ENCODE measurements at places on chromosomes 2 and 18.

DNA sequence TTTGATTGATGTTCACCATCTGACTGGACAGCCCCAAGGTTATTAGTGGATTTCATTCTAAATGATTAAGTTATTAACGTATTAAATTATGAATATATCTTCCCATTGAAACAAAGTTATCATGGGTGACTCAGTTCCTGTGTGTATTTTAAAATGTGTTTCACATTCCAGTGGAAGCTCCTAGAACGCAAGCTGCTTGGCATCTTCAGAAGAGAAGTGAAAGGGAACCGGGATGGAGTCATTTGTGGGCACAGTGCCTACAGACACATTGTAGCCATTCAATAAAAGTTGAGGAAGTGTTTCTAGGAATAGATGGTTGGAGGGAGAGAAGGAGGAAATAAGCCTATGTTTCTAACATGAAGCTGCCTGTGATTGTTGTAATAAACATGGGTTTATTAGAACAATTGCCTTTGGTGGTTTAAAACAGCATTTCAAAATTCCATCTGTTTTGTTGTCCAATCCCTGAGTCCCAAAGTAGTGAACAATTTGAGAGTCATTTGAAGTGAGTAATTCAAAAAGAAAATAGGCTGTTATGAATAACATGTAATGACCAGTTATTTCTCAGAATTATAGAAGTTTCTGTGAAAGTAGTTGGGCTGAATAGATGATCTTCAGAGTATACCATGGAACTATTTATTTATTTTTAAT, 143.5 kb downstream of the PKP4 start:
- DNase-seq: no peak

- no peak for DNase-seq
These were observed 128.2 kb downstream of the MYCN start for GRCh38 chr2:16068552-16068940.

DNA sequence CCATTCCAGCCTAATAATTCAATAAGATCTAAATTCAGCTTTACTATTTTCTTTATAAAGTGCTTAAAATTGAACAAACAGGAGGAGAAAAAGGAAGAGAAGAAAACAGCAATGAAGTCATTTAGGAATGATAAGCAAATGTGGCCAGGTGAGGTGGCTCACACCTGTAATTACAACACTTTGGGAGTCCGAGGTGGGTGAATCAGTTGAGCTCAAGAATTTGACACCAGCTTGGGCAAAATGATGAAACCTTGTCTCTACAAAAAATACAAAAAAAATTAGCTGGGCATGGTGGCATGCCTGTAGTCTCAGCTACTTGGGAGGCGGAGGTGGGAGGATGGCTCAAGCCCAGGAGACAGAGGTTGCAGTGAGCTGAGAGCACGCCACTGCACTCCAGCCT, 129.0 kb downstream of the CAMKMT start:
- DNase-seq: no peak

DNA sequence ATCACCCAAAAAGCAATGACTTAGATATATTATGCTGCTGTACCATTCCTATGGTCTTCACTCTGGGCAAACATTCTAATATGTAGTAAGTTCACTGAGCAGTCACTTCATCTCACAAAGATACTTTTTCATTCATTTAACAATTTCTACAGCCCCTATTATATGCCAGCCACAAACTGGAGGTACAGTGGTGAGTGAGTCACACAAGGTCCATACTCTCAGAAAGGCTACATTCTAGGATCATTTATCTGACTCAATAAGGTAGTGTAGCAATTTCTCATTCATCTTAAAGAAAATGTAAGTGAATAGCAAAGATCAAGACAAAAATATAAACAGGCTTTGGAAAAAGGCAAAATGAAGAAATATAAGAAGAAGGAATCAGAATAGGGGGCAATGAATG, 40.5 kb downstream of the NHEJ1 start:
- DNase-seq: no peak

GRCh38 chr2:133906396-133906795, 338.1 kb upstream of the NCKAP5 start:
- DNase-seq: no peak

DNA sequence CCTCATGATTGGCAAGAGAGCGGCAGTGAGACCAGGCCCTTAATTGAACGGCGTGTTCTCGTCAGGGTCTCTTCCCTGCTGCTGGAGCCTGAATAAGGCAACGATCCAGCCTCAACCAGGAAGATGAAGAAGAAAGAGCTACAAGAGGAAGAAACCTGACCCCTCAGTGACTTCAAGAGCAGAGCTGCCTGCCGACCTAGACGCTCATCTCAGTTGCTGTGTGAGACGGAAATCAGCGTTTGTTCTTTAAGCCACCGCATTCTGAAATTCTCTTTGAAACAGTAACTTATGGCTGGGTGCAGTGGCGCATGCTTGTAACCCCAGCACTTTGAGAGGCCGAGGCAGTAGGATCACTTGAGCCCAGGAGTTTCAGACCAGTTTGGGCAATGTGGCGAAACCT, 29.6 kb upstream of the KCNG3 start:
- no peak for DNase-seq

DNA sequence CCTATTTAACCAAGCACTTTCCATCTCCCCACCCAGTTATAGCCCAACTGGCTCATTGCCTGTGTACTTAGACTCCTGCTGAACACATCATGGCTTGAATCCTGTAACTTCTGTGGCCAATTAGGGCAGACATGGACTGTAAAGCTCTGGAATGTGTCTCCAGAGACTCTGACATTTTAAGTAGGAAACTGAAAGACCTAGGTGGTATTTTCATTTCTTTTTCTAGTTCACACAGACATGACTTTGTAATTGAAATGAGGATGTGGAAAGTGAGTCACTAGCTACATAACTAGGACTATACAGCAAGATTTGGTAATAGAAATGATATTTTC, 12.2 kb downstream of the DOK1 start:
- no peak for DNase-seq

GRCh38 chr2:172928756-172929155, 146.9 kb upstream of the MAP3K20 start:
- DNase-seq: no peak

- DNase-seq: no peak
These were observed 83.1 kb downstream of the PDCL3 start for GRCh38 chr2:100645695-100646429.

DNA sequence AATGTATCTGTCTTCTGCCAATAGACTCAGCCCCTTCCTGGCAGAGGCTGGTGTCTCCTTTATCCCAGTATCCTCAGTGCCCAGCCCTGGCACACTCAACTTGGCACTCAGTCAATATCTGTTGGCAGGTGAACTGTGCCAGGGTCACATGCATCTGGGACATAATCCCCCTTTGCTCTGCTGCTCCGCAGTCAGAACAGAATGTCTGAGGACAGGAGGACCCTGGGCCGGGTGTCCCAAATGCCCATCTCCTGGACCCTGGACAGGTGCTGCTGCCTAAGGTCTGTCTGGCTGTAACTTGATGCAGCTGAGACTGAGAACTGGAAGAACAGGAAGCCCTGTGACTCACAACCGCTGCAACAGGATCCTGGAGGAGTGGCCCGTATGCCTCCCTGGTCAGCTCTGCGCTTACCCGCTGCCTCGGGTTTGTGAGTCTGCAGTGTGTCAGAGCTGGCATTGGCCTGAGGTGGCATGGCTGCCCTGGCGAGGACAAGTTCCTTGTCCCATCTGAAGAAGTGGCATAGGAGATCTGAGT, 11.4 kb downstream of the HK2 start:
- DNase-seq: no peak

- DNase-seq: no peak
These were observed 121.3 kb downstream of the BCL2 start for GRCh38 chr18:63198098-63198760.

GRCh38 chr2:120683081-120683480, 52.6 kb upstream of the GLI2 start:
- no peak for DNase-seq

- DNase-seq: no peak
These were observed 47.1 kb upstream of the ADAM23 start for GRCh38 chr2:206396211-206396610.

DNA sequence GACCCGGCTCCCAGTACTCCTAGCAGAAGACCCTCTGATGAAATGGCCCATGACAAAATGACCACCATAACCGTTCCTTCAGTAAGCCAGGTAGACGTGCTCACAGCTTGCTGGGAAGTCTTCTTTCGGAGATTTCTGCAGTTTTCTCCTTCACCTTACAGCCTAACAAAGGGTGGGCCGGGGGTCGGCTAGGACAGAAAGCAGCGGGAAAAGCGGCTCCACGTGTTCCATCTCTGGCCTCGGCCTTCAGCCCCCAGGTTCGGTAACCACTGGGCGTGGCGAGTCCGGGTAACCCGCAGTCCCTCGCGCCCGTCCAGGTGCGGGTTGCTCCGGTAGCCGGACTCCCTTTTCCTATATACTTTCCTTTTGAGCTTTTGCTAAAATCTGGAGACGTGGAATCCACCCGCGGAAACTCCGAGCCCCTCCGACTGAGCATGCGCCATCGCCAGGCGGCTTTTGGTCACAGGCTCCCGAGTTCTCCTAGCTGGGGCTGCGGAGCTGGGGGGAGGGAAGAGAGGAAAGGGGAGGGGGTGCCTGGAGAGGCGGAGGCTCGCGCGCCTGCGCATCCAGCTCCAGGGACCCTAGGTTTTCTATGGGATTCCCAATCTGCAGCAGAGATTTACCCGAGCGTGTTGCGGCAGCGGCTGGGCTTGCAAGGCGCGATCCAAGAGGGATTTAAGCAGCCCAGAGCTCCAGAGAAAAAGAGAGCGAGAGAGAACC, at the start of gene VSNL1:
VSNL1 (plus strand) TSS at position 604 of the 720 bp plus-strand sequence. CDS start 51,379 bp downstream, outside the sequence.
- peak; percentile 64 for DNase-seq

- DNase-seq: peak; percentile 29
These were observed 84.3 kb downstream of the ASB1 start for GRCh38 chr2:238510911-238511613.

GRCh38 chr2:193371200-193371599, 1176.5 kb upstream of the TMEFF2 start:
- no peak for DNase-seq
